ENCODE measurements at places on chromosomes 3 and 15. TPM values are rescaled to one million over a fixed set of nuclear protein-coding genes. Genes with fewer than 3 reads are reported as not detected.
A peak's percentile ranks its signal among the peaks of the same experiment; 100 is the strongest.

GRCh38 chr3:121998611-121999473 lies 23.2 kb downstream of the ILDR1 start:
- DNase-seq = no peak

The PTX3 gene
- total RNA-seq = 12.9 TPM

The ATP13A4 gene
- 0.14 TPM for total RNA-seq

The BTLA gene
- total RNA-seq = 0.38 TPM

GRCh38 chr3:194124193-194124592 lies 11.8 kb upstream of the HES1 start:
- peak; percentile 6 for DNase-seq

GRCh38 chr3:113117511-113118234 lies 93.7 kb upstream of the BOC start:
- no peak for DNase-seq

The C3orf49 gene
- total RNA-seq = not detected

DNA sequence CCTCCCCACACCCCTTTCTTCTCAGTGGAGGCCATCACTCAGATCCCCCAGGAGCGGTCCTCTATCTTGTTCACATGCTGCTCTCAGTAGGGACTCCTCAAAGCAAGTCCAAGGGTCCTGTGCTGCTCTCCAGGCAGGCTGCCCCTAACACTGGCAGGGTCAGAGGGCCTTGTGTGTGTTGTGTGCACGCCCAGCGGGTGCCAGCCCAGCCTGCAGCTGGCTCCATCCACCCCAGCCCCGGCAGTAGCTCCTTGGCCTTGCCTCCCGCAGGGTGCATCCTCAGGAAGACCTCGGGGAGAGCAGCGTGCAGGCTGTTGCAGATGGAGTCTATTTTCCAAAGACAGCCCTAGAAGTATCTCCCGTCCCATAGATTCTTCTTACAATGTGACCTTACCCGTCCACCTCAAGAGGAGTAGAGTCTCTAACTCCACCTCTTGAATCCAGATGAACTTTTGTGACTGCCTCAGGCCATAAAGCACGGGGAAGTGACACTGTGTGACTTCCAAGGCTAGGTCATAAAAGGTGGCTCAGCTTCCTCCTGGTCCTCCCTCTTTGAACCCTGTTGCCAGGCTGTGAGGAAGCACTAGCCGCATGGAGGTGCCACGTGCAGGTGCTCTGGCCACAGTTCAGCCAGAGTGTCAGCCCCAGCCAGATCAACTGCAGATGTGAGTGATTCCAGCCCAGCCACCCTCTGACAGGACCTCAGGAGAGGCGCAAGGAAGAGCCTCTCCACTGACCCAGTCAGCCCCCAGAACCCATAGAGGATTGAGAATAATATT lies 531.6 kb downstream of the SHQ1 start:
- no peak for DNase-seq

DNA sequence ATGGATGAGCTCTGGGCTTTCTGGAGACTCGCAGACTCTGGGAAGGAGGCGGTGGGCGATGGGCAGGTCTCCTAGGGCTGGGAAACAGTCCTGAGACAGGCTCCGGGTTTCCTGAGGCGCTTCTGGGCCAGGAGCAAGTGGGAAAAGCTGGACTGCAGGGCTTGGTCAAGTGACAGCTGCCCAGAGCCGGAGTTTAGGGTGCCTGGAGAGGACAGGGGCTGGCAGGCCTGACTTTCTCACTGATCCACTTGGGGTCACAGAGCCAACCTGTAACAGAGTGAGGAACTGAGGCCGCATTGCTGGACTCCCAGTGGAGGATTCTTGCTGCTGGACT lies 107.9 kb downstream of the APBA2 start:
- peak; percentile 66 for DNase-seq

DNA sequence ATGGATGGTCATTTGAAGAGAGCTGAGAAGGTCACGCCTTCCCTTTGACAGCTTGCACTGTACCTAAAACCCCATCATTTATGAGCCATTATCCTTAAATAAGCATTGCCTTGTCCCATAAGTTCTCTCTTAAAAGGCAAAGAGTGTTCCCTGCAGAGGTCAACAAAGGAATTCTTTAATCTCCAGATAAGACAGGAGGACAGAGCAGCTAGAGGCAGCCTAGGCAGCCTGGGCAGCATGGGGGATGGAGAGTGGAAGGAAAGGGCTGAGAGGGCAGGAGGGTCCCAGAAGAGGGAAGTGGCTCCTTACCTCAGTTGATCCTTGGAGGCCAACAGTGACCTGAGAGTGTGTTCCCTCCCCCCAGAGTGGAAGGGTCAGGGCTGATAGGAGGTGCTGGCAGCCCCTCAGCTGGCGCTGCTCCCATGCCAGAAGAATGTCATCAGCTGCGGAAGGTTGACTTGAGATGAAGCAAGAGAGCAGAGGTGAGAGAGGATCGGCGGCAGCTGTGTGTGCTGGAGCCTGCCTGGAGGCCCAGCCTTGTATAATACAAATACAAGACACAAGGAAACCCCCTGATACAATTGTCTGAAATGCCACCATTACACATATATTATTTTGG lies 12.8 kb downstream of the KBTBD13 start:
- DNase-seq = no peak

DNA sequence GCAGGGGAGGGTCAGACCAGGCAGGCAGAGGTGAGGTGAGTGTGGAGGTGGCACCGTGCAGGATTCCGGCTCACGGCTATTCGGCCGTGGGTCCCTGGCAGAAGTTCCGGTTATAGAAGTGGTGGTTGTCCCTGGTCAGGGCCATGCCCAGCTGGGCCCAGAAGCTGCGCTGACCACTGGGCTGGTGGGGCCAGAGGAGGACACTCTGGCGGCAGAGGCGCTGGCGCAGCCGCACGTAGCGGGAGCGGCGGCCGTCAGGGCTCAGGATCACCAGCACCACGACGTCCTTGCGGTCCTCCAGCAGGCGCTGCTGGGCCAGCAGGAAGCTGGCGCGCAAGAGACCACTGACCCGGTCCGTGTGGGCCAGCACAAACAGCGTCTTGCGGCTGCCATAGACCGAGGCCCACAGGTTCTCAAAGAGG lies 4.3 kb downstream of the TLR9 start:
- no peak for DNase-seq

DNA sequence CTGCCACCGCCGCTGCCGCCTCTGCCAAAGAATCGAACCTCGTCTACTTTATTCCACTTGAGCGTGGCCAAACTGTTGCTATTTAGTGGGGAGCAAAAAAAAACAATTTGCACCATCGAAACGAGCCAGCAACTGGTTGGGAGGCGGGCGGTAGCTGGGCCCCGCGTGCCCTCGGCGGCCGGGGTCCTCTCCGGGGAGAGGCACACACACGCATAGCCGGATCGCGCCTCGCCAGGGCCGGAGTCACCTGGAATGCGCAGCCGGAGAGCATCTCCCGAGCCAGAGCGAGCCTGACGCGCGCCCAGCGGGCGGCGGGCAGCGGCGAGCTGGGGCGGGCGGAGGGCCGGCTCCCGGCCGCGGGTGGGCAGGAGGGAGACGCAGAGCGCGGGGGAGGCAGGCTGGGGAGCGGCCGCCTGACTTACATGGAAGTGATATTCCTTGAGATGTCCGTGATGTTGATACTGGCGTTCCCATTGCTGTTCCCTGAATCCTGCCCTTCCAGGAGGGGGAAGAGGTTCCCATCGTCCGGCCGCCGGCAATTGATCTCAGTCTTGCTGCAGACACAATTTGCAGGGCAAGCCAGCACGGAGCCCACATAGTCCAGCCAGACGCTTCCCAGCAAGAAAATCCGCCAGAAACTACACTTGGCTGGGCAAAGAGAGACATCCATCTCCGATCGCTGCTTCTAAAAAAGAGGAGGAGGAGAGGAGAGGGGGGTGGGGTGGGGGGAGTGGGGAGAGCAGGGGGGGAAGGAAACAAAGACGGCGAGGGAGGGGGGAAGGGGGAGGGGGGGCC lies 858 bp downstream of the NTRK3 start:
- DNase-seq = peak; percentile 83

DNA sequence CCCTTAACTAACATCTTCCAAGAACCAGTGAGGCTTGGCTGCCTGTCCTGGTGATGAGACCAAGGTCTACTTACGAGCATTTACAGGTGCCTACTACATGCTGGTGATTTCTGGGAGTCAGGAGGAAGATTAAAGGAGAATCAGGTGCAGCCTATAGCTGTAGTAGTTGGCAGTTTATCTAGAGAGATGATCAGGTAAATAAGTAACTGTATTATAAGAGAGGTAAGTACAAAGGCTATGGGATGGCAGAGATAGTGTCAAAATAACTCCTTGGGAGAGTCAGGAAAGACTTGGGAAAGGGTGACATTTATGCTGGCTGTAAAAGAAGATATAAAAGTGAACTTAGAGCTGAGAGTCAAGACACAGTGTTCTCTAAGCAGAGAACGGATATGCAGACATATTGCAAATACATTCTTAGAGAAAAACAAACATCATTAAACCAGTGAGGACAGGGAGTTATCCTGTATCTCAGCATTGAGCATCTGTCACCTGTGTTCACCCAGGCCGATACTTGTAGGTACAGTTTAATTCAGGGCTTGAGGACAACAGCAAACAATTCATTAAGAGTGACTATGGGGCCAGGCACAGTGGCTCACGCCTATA lies 49.7 kb upstream of the ACP3 start:
- no peak for DNase-seq

The DUOX2 gene
- total RNA-seq = 0.57 TPM

The RHOV gene
- total RNA-seq = not detected

GRCh38 chr3:104943974-104944373 lies 422.7 kb upstream of the ALCAM start:
- no peak for DNase-seq

GRCh38 chr3:47016934-47017435 lies 37.5 kb downstream of the NBEAL2 start:
- no peak for DNase-seq

The DUOXA2 gene
- total RNA-seq = not detected

DNA sequence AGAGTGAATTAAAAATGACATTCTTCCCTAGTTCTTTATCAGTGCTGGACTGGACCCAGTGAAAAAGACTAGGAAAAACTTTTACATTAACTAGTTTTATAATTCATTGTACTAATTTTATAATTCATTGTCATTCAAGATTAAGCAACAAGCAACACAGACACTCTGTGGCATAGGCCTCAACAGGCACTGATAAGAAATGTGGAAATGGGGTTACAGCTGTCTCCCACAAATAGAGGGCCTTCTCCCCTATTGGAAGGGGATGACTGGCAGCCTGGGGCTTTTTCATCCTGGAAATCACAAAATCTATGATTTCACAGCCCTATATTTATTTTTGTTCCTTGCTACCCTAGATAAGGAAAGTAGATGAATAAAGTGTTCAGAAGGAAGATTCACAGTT lies 370.6 kb downstream of the GBE1 start:
- no peak for DNase-seq

The GJD2 gene
- not detected for total RNA-seq

DNA sequence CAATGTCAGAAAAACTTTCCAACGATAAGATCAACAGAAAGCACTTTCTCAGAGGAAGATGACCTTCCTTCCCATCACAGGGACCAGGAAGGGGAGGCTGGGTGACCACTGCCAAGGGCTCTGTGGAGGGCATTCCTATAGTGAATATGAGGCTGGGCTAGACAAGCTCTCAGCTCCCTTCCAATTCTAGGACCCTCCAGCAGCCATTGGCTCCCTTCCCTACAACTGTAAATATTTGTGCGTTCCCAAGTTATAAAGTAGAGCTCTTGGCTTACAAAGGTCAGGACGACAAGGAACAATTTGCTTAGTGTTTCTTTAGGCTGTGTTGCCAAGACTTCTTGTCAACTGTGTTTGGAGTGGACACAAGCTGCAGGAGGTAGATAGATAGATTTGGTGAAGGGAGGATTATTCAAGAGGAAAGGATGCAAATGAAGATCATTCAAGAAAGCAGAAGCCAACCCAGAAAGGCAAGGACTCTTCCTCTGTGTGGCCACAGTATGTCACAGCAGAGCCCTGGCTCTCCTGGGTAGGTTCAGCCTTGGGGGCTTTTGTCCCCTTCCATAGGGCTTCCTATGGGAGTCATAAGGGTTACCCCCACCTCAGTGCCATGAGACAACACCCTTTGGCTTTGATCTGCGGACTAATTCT lies 223.6 kb upstream of the TLE3 start:
- DNase-seq = no peak

DNA sequence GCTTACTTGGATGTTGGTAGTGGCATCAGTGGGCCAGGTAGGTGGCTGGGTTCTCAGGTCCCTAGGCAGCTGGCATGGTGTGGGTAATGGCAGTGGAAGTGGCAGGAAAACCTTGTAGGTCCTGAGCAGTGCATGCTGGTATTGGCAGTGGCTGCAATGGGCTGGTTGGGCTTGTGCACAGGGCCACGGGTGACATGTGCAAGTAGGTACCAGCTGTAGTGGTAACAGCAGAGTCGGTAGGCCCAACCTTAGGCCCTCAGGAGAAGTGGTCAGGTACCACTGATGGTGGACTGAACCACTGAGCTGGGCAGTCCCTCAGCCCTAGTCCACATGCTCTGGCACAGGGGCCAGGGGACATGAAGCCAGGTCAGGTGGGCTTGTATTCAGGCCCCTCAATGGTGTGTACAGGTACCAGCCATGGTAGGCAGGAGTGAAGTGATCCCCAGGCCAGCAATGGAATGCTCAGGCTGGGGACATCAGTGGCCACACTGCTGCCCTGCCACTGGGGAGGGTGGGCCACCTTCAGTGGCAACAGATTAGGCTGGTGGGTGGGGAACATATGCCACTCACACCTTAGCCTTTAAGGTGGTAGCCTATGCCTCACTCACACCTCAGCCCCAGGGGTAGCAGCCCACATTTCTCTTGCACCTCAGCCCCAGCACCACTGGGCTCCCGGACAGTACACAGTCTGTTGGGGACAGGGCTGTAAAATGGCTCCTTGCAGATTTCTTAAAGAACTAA lies 118.1 kb downstream of the LRRK1 start:
- peak; percentile 44 for DNase-seq

The EDEM1 gene
- total RNA-seq = 25.0 TPM

The KBTBD13 gene
- total RNA-seq = 0.37 TPM

- DNase-seq = no peak
Observed at GRCh38 chr3:30613133-30613825, 6.9 kb downstream of the TGFBR2 start.

Measured in posterior vena cava (tissue), 2 donors.